AML-193 (cell line): ENCODE measurements at places on chromosomes 5 and 9.

DNA sequence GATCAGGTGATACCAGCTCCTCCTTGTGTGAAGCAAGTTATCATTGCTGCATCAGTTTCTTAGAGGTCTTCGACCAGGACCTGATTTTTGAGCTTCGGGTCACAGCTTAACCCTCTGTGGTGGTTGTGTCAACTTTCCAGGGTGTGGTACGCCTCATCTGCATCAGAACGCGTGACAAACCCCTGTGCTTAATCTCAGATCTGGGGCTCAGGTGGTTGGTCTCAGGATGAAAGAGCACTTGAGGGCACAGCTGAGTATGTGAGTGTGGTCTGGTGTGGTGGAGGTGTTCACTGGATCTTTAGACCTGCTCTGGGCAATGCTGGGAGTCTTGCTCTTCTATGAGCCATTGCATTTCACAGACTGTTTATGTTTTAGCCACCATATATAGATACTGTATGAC, 64.1 kb downstream of the OSTF1 start:
- no peak for DNase-seq

DNA sequence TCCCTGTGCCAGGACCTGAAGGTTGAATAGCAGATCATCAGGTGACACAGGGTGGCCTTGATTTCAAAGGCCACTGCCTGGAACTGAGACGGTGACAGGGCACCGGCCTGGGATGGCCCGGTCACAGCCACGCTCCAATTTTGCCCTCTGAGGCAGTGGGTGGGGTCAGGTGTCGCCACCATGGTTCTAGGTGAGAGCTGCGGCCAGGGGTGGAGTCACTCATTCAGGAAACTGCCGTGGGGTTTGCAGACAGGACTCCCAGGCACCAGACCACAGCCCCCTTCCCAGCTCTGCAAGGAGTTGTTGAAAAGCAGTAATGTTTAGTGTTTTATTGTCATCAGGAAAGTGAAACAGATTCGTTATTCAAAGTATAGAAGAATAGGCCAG, 17.3 kb upstream of the RNU6ATAC start:
- DNase-seq: no peak

GRCh38 chr9:73701415-73702057, 549.9 kb downstream of the ANXA1 start:
- no peak for DNase-seq

DNA sequence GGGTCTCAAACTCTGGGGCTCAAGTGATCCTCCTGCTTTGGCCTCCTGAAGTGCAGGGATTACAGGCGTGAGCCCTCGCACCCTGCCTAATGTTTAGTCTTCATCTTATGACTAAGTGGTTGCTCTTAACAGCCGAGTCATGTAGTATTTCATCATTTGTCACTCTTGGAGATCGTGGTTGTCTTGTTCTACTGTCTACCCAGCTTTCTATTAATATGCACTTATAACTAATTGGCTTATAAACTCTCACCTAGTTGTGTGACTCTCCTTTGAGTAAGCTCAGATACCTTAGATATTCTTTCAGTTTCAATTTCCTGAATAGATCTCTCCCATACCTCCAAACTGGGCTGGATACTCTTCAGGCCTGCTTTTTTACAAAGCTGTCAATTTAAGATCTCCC, 19.9 kb downstream of the SLC44A1 start:
- DNase-seq: peak; percentile 61
